HuH-7 (cell line): ENCODE measurements at places on chromosomes 11 and 22.

GRCh38 chr11:123406441-123407129 is 23.5 kb upstream of the GRAMD1B start:
- no peak for DNase-seq

DNA sequence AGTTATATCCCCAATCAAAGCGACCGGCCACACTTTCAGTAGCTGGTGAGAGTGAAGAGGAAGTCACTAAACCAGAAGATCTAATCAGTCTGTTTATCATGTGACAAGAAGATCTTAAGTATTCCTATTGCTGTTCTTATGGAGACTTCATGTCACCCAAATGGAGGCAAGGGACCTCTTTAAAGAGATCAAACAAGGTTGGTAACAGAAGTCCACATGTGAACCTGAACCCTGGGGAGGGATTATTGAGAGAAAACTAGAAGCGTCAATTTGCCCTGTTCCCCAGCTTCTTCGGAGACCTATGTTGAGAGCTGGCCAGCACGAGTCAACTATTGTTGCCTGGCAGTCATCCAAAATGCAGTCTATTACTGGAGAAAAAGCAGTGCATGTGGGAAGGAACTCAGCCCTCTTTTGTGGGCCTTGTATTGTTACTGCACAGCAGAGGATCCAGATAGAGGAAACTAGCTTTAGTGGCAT is 76.9 kb upstream of the CTSC start:
- DNase-seq: no peak

DNA sequence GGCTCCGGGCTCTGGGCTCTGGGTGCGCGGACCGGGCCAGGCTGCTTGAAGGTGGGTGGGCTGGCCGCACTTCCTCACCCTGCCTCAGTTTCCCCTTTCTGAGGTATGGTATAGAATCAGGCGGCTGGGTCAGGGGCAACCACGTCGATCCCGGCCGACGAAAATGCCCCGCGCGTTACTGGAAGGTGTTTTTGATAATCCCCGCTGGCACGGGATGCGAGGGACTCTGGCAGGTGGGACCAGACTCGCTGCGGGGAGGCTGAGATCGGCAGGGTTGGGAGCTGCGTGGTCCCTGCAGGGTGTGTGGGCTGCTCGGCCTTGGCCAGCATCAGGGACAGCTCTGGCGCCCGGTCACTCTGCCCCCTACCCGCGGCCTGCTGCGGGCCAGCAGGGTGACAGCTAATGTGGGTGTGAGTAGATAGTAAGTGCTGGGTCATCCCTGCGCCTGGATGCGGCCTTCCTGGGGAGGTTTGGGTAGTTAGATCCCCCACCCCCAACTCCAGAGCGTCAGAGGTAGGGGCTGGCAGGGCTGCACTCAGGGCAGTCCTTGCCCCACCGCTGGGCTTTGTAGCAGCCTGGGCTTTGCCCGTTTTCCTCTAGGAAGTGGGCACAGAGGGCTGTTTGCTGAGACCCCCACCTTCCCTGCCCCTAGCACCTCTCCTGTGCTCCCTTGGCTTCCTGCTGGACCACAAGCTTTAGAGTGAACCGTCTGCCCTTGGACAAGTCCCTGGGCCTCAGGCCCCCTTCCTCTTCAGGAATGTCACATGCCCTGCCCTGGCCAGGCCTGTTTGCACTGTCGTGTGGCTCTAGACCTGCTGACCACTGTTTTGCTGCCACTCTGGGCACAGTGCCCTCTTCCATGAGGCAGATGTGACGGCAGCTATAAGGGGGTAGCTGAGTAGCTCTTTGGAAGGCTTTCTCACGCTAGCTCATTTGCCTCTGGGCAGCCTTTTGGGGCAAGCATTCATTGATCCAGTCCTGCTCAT is 579 bp downstream of the TANGO2 start:
- peak; percentile 43 for DNase-seq

DNA sequence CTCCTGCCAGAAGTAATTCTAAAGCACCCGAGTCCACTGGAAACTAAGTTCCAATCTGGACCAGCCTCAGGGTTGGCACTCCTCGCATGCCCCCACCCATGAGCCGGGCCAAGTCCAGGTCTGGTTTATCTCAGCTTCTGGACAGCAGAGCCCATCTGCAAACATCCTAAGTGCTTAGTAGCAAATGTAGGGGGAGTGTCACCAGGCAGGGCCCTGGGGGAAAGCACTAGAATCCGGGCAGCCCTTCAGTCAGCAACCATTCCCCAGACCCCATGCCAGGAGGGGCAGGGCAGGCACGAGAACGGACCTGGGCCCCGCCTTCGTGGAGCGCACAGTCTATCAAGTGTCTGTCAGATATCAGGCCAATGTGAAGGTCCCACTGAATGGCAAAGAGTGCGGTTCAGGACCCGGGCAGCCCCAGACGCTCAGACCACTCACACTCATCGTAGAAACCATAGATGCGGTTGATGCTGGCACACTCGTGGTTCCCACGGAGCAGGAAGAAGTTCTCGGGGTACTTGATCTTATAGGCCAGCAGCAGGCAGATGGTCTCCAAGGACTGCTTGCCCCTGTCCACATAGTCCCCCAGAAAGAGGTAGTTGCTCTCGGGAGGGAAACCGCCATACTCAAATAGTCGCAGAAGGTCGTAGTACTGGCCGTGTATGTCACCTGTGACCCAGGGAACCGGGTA is 1.3 kb downstream of the PPP1CA start:
- DNase-seq: no peak

GRCh38 chr11:8584511-8584910 is 9.5 kb downstream of the STK33 start:
- no peak for DNase-seq

- no peak for DNase-seq
These were observed 17.6 kb upstream of the TMA7B start for GRCh38 chr22:39942439-39943230.

DNA sequence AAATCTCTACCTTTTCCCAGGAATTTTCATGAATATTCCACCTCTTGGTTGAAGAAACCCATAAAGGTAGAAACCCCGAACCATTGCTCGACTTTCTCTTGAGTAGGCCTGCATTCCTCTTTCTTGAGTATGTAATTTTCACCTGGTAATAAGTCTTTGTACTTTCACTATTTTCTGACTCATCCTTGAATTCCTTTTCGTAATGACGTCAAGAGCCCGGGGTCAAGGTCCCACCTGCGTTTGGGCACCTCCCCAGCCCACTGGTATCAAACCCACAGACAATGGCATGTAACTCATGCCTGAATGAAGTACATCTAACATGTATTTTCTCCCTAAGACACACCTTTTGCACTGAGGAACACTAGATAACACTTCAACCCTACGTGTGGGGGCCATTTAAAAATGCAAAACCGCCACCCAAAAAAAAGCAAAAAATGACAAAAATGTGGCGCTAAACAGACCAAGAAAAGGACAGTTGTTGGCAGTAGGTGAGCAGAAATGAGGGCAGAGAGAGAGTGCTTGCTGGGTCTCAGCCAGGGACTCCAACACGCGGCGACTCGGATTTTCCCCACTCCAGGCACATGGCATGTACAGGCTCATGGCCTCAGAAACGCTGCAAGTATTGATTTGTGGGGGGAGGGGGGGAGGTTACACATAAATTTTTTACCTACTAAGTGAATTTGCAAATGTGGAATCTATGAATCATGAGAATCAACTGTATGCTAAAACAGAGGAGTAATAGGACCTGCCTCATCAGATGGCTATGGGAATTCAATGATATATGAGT is 4.1 kb upstream of the C11orf24 start:
- no peak for DNase-seq

DNA sequence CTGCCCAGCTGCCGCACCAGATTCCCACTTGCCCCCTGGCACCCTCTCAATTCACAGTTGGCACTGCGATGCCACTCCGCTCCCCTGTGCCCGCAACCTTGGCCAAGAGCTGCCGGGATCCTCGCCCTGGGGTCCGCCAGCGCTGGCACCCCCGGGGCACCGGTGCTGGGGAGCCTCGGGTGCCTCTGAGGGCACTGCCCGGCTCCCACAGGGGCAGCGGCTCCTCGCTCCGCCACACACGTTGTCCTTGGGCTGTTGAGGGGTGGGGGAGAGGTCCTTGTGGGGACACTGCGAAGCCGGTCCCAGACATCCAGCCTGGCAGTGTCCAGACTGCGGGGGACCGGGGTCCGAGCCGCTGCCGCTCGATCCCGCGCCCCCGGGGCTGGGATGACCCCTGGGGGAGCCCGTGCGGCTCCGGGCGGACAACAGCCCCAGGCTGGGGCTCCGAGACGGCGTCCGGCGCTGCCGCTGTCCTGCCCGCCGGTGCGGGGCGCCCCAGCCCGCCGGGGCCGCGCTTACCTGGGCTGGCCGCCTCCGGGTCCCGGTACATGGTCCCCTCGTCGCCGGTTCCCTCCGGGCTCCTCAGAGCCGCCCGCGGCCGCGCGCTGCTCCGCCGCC is 496 bp downstream of the SYT7 start:
- peak; percentile 84 for DNase-seq

GRCh38 chr11:117583063-117583801 is 213.8 kb downstream of the DSCAML1 start:
- no peak for DNase-seq

GRCh38 chr11:103887001-103887658 is 149.3 kb upstream of the DDI1 start:
- DNase-seq: no peak

- no peak for DNase-seq
These were observed 38.3 kb downstream of the RAB30 start for GRCh38 chr11:83033371-83033770.

GRCh38 chr11:11370255-11370961 is 17.4 kb upstream of the CSNK2A3 start:
- no peak for DNase-seq
